D721Med (cell line): ENCODE measurements at places on chromosomes 12 and 14.
A peak's percentile ranks its signal among the peaks of the same experiment; 100 is the strongest.

DNA sequence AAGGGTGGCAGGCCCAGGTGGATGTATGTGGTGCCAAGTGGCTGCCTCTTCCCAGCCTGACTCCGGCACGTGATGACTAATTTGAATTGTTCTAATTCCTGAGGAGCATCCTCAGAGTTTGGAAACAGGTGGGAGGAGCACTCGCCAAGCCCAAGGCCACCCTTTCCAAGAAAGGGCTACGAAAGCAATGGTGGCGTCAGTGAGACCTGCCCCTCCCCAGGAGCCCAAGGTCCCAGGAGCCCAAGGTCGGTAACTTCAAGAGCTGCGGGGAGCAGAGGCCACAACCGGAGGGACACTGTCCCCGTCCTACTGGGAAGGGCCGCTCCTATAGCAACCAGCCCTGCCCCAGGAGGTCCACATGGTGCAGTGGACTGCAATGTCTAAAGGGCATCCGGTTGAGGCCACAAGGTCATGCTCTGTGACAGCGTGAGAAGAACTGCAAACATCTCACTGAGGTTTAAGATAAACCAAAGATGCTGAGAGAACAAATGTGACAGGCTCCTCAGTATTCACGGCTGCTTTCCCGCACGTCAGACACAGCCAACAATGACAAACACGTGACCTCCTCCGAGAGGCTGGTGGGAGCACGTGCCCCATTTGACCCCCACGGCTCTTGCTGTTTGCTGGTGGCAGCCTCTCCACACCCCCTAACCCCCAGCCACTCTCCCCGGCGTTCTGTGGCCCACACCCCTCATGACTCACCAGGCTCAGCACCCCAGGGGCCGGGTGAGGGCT lies 79.6 kb downstream of the ITPK1 start:
- no peak for DNase-seq

DNA sequence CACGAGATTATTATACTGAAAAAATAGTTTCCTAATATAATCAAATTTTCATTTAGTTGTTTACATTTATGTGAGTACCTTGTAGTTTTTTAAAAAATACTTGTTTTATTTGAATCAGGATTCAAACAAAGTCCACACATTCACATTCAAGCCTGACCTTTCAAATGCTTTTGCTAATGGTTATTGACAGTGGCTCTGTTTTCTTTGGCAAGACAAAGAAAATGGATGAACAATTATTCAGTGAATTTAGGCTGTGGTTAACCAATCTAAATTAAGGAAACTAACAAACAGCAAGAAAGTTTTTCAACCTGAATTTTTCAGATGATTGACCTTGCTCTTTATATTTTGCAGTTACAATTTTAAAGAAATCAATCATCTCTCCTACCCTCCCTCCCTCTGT lies 9.7 kb downstream of the SLC4A8 start:
- no peak for DNase-seq

GRCh38 chr12:123384994-123385376 lies 1.1 kb downstream of the KMT5A start:
- no peak for DNase-seq

DNA sequence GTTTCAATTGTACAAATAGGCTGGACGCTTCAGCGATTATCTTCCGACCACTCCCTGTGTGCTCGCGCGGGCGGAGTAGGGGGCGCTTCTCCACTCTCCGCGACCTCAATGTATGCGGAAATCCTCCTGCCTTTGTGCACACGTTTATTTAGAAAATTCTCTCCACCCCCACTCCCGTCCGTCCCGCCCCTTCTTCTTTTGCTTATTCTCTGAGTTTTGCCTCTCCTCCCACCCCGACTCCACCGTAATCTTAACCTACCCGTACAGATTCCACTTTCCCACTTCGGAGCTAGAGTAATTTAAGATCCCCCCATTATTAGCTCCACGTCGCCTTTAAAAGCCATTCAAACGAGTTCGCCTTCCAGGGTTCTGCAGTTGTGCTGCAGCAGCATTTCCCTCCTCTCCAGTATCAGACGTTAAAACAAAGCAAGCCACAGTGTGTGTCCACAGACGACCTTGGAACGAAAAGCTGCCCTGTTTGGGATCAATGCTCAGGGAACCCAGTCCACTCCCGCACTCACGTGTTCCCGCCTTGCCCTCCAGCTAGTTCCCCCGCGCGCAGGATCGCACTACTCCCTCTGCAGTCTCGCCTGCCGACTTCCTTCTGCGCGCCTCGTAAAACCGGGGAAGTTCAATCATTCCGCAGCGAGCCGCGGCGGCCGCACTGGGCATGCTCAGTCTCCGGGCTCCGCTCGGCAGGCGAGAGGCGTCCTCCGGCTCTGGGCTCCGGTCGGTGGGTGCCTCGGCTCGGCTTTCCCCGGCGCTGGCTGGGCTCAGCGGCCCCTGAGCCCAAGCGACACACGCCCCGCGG lies at the start of gene ANO6:
ANO6 (plus strand) TSS at position 677 of the 811 bp plus-strand sequence. CDS start 227 bp downstream, outside the sequence.
- DNase-seq, result peak; percentile 28

DNA sequence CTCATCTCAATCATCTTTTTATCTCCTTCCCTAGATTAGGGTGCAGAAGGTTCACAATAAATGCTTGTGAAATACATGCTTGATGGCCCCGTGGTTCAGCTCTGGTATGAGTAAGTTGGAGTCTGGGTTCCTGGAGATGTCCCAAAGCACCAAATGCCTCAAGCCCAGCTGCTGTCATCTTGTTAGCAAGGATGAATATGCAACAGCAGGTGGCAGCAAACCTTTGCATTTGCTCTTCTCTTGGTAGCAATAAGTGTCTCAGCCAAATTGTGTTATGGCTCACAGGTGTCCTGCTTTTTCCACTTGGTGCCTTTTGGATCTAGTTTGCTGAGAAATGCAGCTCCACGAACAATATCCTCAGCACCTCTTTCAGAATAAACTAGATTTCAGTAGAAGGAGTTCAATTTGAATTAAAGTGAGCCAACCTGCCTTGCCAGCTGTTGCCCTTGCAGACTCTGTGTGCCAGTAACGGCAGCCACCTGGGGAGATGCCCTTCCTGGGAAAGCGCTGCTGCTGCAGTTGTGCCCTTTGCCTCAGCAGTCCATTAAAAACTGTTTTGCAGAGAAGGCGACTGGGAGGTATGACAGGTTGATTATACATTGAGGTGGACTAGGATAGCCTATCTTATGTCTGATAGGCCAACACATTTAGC lies 417.3 kb downstream of the SNAPC1 start:
- DNase-seq, result no peak

DNA sequence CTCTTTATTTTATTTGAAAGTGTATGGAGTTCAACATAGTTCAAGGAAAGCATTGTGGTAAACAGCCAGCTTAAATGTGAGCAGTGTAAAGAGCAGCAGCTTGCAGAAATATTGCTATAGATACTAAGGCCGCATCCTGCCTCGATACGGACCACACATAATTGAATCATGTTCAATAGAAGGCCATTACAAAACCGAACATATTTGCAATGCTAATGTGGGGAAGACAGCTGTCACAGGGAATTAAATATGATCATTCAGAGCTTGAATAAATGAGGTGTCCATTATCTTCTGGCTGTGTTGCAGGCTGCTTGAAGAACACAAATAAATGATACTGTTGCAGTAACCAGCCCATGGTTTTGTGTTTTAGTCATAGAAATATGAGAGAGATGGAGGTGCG lies 173.2 kb downstream of the BRMS1L start:
- no peak for DNase-seq

DNA sequence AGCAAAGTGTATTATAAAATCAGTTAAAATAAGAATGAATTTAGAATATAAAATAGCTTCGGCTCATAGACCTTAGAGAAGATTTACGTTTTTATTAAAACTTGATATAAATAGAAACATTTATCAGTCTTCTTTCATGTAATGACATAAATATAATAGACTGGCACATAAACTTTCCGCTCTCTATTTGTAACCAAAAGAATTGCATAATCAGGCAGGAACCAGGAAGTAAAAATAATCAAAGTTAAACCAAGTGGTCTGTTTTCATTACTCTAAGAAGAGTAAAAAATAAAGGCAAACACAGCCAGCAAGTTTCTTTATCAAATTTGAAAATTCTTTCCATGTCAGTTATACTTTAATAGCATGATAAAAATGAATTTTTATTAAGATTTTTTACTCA lies 46.3 kb upstream of the ATP2A2 start:
- DNase-seq, result no peak

- no peak for DNase-seq
Measured at GRCh38 chr14:54920052-54920451, 17.4 kb upstream of the GCH1 start.
